Kidney (tissue), 22 donors: ENCODE measurements at places on chromosomes 11 and 22. TPM values are rescaled to one million over a fixed set of nuclear protein-coding genes. Genes with fewer than 3 reads are reported as not detected.

The MMP11 gene
- total RNA-seq = 4.4 TPM

- DNase-seq = no peak
Measured at GRCh38 chr22:38715176-38715764, 9.5 kb downstream of the GTPBP1 start.

- DNase-seq = peak; percentile 53
Measured at GRCh38 chr11:77147668-77148321, 19.7 kb downstream of the MYO7A start.

DNA sequence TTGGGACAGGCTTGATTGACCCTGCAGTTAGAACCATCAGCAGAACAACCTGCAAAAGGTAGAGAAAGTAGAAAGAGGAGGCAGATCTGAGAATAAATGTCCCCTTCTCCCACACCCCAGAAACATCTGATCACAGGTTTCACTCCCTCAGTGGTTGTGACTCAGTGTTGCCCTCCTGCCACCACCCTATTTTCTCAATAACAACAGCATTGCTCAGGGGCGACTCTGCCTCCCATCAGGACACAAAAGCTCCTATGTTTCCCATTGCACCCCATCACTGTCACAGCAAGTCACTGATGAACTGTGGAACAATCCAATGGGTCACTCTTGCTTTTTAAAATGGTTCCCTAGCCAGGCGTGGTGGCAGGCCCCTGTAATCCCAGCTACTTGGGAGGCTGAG lies 110.2 kb downstream of the RASSF10 start:
- no peak for DNase-seq

The CKAP5 gene
- 51.9 TPM for total RNA-seq

DNA sequence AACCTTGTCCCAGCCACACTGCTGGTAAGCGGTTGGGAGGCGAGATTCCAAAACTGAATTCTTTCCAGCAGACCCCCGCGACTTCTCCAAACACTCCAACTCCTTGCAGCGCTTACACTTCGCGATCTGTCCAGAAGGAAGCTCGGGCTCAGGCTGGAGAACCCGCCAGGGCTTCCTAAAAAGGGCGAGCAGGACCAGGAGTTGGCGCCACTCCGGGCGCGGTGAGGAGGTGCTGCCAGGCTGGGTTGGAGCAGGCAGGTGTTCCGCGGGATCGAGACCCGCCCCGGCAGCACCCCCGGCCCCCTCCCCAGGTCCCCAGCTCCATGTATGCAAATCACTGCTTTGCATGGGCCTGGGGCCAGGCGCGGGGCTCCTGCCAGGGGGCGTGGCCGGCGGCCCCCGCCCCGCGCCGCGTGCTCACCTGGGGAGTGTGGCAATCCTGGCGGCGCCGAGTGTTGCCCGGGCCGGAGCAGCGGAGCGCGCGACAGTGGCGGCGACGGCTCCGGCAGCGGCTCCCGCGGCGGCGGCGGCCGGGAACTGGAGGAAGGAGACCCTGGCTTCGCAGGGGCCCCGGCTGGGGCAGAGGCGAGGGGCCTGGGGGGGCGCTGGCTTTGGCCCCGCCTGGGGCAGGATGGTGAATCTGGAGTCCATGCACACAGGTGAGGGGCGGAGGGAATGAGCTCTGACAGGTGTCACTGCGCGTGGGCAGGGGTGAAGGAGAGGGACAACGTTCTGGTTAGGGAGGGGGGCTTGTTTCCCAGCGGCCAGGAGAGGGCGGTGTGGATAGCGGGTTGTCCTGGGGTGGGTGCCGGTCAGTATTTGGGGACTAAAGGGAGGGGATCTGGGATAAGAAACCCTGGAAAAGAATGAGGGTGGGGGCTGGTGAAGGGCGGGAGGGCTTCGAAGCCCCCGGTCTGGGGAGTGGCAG lies at the start of gene POU2F3:
POU2F3 (plus strand) TSS at position 428 of the 928 bp plus-strand sequence; CDS start at position 632, 204 bp downstream.
- peak; percentile 64 for DNase-seq

DNA sequence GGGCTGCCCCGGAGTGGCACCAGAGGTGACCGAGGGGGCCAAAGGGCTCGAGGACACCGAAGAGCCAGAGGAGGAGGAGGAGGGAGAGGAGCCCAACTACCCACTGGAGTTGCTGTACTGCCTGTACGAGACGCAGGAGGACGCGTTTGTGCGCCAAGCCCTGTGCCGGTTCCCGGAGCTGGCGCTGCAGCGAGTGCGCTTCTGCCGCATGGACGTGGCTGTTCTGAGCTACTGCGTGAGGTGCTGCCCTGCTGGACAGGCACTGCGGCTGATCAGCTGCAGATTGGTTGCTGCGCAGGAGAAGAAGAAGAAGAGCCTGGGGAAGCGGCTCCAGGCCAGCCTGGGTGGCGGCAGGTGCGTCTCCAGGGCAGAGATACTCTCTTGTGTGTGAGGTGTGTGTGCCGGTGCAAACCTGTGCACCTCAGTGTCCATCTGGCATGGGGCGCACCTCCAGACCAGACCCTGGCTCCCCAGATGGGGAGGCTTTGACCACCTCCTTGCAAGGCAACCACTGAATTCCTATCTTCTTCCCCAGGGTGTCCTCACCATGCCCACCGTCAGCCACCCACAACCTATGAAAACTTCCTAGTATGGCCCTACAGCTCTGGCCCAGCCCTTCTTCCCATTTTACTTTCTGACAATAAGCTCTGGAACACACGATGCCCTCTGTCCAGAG lies 3.4 kb downstream of the NLRP6 start:
- no peak for DNase-seq

- DNase-seq = no peak
Measured at GRCh38 chr11:27616711-27617110, 83.5 kb downstream of the BDNF start.

The TMEM109 gene
- 130 TPM for total RNA-seq

DNA sequence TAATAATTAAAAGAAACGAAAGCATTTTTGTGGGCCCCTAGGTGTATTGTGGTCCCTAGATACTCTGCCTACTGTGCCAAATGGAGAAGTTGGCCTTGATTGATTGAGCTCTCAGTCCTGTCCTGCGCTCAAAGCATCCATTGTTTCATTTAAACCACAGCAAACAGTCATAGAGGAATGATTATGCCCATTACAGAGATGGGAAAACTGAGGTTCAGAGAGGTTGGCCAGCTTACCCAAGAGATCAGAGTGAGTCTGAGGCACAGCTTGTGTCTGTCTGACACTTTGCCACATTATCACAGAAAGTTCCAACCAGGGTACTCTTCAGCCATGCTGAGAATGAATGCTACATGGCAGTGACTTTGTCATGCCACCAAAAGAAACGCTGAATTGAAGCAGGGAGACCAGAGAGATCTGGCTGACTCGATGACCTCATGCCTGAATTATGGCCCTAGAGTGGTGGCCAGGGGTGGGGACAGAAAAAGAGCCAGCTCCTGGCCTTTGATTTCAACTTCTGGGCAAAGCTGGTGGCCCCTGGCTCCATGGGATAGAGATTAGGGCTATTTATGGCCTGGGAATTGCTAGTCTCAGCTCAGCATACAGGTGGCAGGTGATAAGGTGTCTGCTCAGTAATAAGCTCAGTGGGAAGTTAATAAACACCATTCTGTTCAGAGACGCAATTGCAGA lies 180.5 kb downstream of the MIAT start:
- DNase-seq = no peak

DNA sequence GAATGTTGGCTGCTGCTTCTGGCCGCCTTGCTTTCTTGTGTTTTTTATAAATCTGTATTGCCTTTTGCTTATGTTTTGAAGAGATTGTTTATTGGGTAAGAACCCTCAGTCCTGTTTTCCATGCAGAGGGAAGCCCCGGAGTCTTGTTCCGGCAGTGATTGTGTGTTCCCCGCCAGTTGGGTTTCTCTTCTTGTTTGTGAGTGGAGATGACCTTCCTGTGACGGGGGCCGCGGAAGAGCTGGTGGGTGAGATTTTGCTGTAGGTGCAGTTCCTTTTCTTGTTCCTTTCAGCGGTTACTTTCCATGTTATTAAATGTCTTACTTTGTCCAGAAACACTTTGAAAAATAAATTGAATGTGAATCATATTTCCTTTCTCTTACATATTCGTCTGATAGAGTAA lies 8.3 kb downstream of the TBC1D22A start:
- DNase-seq = no peak

GRCh38 chr11:122333467-122333866 lies 217.5 kb upstream of the BLID start:
- DNase-seq = peak; percentile 58

GRCh38 chr22:46289244-46289891 lies 7.3 kb upstream of the GTSE1 start:
- DNase-seq = no peak

The C11orf71 gene
- 12.3 TPM for total RNA-seq

DNA sequence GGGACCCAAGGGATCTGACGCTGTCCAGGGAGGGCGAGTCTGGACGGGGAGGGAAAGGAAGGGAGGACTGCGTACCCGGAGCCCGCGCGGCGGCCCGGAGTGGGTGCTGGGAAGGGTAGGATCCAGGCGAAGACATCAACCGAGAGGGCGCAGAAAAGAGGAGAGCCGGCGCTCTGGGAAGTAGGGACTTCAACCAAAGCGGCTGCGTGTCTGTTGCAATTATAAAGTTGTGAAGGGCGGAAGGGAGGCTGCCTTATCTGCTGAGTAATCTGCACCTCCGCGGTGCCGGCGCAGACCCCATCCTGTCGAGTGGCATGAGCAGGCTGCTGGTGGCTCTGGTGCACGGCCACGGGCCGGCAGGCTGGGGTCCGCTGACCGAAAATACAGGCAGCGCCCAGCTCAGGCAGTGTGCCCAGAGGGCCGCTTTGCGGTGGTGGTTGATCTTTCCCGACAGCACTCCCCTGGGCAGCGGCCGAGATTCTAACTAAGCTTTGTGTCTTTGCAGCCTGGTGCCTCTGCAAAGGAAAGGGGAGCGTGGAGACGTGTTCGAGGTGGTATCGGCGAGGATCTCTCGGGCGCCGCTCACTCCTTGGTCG lies 978 bp downstream of the C11orf87 start:
- DNase-seq = peak; percentile 15

The DUSP8 gene
- total RNA-seq = 9.1 TPM

The GAL gene
- total RNA-seq = 0.31 TPM

The ROBO4 gene
- 29.5 TPM for total RNA-seq

The MUC5AC gene
- total RNA-seq = 0.03 TPM

DNA sequence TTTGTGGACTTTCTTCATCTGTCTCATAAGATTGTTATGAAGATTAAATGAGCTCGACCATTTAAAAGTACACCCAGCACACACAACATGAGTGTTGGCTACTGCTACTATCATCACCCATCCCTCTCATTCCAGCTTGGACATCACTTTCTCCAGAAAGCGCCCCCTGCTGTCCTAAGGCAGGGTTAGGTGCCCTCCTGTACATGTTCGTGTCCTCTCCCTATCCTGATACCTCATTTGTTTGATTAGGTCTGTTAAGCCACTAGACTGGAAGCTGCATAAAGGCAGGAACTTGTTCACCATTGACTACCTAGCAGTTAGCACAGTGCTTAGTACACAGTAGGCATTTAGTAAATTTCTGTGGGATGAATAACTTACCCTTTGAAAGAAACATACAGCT lies 85.5 kb downstream of the ENTHD1 start:
- no peak for DNase-seq

DNA sequence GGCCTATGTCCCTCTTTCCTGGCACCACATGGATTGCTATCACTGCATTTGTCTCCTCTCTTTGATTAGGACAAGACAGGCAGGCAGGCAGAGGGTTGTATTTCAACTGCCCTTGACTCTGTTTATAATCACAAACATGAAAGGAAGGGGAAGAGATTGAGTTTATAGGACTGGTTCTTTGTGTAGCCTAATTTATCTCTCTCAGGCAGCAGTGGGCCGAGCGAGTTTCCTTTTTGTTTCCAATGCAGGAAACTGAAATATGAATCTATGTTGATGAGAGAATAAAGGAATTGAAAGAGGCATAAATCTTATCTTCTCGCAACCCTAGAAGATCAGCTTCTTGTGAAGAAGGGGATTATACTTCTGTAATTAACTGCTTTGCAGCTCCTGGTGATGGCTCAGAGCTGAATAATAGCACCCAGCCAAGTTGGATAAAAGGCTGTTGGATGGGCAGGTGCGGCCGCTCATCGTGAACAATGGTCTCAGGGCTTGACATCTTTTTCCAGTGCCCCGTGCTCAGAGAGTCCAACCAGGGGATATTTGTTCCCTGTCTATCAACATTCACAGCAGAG lies 80.6 kb upstream of the SYT13 start:
- no peak for DNase-seq
